ENCODE measurements at places on chromosomes 3 and 15. TPM values are rescaled to one million over a fixed set of nuclear protein-coding genes. Genes with fewer than 3 reads are reported as not detected.

Gene SI
- total RNA-seq = not detected

Gene ITIH3
- total RNA-seq = 0.13 TPM

Gene KBTBD8
- 9.0 TPM for total RNA-seq

Gene CLEC3B
- 131 TPM for total RNA-seq

Gene TNFAIP8L3
- total RNA-seq = 1.3 TPM

Gene TSPAN3
- total RNA-seq = 90.4 TPM

Gene KCNH8
- not detected for total RNA-seq

Gene TTC21A
- total RNA-seq = 0.90 TPM

GRCh38 chr15:34700891-34701427 lies 53.8 kb downstream of the GJD2 start:
- H3K36me3 ChIP-seq = no peaks in the 10 kb centered on the region
- no peaks in the 10 kb centered on the region for H3K4me1 ChIP-seq
- DNase-seq = no peak
- H3K4me3 ChIP-seq = no peak overlapping the region

GRCh38 chr15:36826948-36827347 lies 247.5 kb downstream of the CDIN1 start:
- no peaks in the 10 kb centered on the region for H3K36me3 ChIP-seq
- no peak overlapping the region for H3K27ac ChIP-seq
- DNase-seq = no peak
- no peaks in the 10 kb centered on the region for H3K27me3 ChIP-seq
- H3K4me1 ChIP-seq = no peaks in the 10 kb centered on the region

DNA sequence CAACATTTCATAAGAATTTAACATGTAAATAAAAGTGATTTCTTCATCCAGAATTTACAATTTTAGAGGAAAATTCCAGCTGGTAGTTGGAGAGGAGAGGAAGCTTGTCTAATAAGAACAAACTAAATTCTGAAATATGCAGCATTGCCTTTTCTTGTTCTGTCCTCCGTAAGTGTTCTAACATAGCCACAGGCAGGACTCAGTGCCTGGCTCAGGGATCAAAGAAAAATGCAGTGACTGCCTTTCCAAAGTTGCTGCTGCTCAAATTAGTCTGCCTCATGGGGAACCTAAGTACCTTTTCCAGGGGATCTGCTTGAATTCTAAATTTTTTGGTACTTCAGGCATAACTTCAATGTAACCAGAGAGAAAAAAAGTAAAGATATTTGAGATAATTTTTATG lies 713.0 kb upstream of the CADM2 start:
- no peaks in the 10 kb centered on the region for H3K36me3 ChIP-seq
- no peak overlapping the region for H3K27ac ChIP-seq
- H3K27me3 ChIP-seq = no peaks in the 10 kb centered on the region
- H3K4me3 ChIP-seq = no peak overlapping the region

DNA sequence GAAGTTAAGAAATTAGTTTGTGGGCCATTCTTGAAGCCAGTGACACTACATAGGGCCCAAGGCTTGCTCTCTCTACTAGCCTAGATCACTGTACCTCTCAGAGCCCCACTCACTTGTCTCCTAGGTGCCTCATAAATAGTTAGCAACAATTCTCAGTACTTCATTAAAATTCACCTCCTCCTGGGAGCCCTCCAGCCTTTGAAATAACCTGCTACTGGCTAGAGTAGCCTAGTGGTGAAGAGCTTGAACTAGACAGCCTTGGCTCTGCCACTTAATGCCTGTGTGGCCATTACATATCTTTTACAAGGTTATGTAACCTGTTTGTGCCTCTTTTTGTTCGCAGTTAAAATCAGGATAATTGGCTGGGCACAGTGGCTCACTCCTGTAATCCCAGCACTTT lies 89.3 kb downstream of the UBE2E2 start:
- H3K4me1 ChIP-seq = peaks cover 6% of the 10 kb centered on the region
- H3K4me3 ChIP-seq = no peak overlapping the region
- H3K27ac ChIP-seq = no peak overlapping the region
- H3K27me3 ChIP-seq = no peaks in the 10 kb centered on the region
- no peaks in the 10 kb centered on the region for H3K36me3 ChIP-seq

GRCh38 chr3:43028678-43029490 lies 49.8 kb downstream of the GASK1A start:
- no peaks in the 10 kb centered on the region for H3K4me1 ChIP-seq
- DNase-seq = no peak
- no peak overlapping the region for H3K4me3 ChIP-seq
- H3K27me3 ChIP-seq = no peaks in the 10 kb centered on the region

DNA sequence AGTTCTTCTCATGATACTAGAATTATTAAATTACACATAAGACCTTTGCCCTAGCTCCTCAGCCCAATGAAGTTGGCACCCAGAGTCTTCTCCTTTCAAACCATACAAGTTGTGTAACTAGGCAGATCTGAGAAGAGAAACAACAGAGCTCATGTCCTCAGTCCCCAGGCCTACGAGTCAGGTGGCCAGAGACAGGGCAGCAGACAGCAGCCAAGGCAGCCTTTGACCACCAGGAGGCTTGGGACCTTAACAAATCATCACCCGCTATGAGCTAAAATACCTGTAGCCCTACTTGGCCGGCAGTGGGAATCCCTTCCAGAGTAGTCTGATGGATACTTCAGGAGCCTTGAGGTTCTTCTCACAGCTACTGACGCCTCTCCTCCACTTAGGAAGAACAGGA lies 18.3 kb downstream of the STIMATE start:
- no peaks in the 10 kb centered on the region for H3K27me3 ChIP-seq
- no peak overlapping the region for H3K27ac ChIP-seq
- H3K4me3 ChIP-seq = no peak overlapping the region
- peaks cover 16% of the 10 kb centered on the region for H3K36me3 ChIP-seq
- H3K4me1 ChIP-seq = no peaks in the 10 kb centered on the region

- H3K4me1 ChIP-seq = peaks cover 16% of the 10 kb centered on the region
- no peaks in the 10 kb centered on the region for H3K36me3 ChIP-seq
- H3K4me3 ChIP-seq = no peak overlapping the region
- H3K27me3 ChIP-seq = no peaks in the 10 kb centered on the region
- no peak overlapping the region for H3K27ac ChIP-seq
- no peak for DNase-seq
Measured at GRCh38 chr15:32941823-32942222, 224.0 kb downstream of the GREM1 start.

- DNase-seq = no peak
- no peaks in the 10 kb centered on the region for H3K36me3 ChIP-seq
- no peaks in the 10 kb centered on the region for H3K27me3 ChIP-seq
- H3K4me3 ChIP-seq = no peak overlapping the region
- H3K27ac ChIP-seq = no peak overlapping the region
Measured at GRCh38 chr3:186213946-186214345, 105.1 kb upstream of the ETV5 start.

DNA sequence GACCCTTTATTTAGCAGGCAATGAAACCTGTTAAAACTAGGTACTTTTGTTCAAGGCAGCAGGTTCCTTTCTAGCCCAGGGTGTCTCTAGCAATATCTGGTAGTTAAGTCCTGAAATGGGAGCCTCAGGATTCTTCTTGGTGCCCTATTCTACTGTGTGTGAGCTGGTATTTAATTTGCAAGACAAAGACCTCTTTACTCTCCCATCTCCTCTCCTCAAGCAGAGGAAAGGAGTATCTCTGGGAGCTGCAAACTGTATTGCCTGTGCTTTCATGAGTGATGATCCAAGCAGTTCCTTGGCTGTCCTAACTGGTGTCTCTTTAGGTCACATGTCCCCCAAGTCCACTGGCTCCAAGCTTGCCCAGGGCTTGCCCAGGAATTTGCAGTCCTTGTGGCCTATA lies 188.2 kb downstream of the SI start:
- H3K4me3 ChIP-seq = no peak overlapping the region
- H3K27ac ChIP-seq = no peak overlapping the region
- no peaks in the 10 kb centered on the region for H3K4me1 ChIP-seq
- no peaks in the 10 kb centered on the region for H3K27me3 ChIP-seq

- H3K27me3 ChIP-seq = no peaks in the 10 kb centered on the region
- H3K27ac ChIP-seq = no peak overlapping the region
- DNase-seq = no peak
- no peaks in the 10 kb centered on the region for H3K36me3 ChIP-seq
Measured at GRCh38 chr15:27077790-27078189, 106.8 kb downstream of the GABRG3 start.

DNA sequence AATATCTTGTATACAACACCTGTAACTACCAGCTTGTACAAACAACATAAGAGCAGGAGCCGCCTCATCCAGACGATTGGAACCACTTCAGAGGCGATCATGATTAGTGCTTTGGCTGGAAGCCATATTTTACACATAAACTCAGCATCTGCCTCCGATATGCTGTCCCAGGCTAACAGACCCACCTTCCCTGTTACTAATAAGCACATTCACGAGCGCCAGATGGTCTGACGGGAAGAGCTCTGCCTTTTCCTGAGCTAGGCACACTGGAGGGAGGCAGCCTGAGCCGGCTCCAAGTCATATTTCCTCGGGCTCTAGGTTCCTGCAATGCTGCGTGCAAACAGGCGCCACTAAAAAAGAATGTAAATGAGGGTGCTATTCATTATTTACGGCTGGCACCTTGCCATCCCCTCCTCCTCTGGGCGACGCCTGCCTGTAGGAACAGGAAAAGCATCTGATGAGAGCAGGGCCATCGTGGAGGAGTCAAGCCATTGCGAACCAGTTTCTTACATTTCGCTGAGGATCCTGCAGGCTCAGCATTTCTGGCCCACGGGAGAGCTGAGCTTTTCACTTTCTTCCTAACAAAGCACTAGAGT lies 98.2 kb downstream of the ANXA2 start:
- no peak overlapping the region for H3K4me3 ChIP-seq
- DNase-seq = no peak
- H3K27me3 ChIP-seq = no peaks in the 10 kb centered on the region
- no peaks in the 10 kb centered on the region for H3K4me1 ChIP-seq

DNA sequence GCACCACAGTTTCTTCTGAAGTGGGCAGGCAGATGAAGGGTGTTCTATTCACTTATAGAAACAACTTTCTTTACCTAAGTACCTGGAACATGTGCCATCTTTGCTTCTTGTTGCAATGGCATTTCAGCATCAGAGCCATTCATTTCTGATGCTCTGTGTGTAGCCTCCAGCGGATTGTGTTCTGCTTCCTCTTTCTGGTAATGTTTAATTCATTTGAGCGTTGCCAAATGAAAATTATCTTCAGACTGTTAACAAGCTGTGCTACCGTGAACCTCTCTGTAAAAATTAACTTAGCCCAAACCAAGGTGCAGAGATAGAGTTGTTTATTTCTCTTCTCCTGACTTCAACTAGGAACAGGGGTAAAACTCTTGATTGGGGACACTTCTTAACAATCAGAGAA lies 302.0 kb downstream of the EDEM1 start:
- no peak overlapping the region for H3K4me3 ChIP-seq
- H3K27ac ChIP-seq = no peak overlapping the region
- no peaks in the 10 kb centered on the region for H3K36me3 ChIP-seq
- no peaks in the 10 kb centered on the region for H3K27me3 ChIP-seq
- no peak for DNase-seq
- H3K4me1 ChIP-seq = no peaks in the 10 kb centered on the region

- no peaks in the 10 kb centered on the region for H3K27me3 ChIP-seq
- no peaks in the 10 kb centered on the region for H3K36me3 ChIP-seq
- peaks cover 58% of the 10 kb centered on the region for H3K4me1 ChIP-seq
- DNase-seq = no peak
Measured at GRCh38 chr15:40449275-40449674, 8.5 kb downstream of the BAHD1 start.
